ENCODE measurements at places on chromosomes 4 and X.

- DNase-seq: no peak
Observed at GRCh38 chr4:152901205-152901604, 34.9 kb upstream of the FHDC1 start.

GRCh38 chr4:148015058-148015457 is 283.2 kb downstream of the ARHGAP10 start:
- no peak for DNase-seq

DNA sequence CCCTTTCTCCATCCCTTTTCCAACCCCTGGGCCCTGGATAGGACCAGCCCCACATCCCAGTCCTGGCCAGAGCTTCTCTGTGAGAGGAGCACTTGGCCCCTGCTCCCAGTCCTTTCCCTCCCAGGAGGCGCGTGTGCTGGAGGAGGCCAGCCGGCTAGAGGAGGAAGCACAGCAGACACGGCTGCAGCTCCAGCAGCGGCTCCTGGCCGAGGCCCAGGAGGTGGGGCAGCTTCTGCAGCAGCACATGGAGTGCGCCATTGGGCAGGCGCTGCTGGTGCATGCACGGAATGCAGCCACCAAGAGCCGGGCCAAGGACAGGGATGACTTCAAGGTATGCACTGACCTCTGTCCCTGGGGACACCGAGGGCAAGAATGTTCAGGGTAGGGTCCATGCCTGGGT is 87.5 kb downstream of the EVC start:
- no peak for DNase-seq

DNA sequence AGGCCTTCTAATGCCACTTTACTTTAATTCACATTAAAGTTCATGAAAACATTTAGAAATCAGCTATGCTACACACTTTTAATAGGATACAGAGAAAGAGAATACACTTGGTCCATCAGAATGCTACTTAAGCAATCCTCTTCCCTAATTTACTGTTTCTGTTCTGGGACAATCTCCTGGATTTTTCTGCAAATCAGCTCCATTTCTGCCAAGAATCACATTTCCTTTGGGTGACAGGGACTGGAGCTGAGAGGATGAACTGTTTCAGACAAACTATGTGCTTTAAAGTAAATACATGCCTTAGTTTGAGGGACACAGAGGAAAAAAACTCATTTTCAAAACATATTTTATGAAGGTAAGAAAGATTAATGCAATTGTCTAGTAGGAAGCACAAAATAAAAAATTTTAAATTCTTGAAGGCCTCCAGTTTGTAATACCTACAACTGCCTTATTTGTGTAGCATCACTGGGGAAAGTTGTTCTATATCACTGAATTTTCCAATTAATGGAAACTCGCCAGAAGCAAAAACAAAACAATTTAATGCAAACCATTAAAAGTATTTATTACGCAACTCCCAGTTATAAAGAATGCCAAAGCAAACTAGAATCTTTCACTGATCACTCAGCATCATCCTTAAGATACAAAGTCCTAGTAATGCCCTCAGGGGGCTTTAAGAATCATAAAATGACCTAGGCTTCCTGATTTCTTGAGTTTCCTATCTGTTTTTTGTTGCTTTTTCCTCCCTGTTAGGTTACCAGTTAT is 36.3 kb downstream of the BCLAF3 start:
- DNase-seq: no peak

GRCh38 chrX:119942831-119943184 is 743 bp downstream of the NKAP start:
- DNase-seq: no peak

GRCh38 chr4:89308161-89308500 is 531 bp upstream of the GPRIN3 start:
- no peak for DNase-seq

DNA sequence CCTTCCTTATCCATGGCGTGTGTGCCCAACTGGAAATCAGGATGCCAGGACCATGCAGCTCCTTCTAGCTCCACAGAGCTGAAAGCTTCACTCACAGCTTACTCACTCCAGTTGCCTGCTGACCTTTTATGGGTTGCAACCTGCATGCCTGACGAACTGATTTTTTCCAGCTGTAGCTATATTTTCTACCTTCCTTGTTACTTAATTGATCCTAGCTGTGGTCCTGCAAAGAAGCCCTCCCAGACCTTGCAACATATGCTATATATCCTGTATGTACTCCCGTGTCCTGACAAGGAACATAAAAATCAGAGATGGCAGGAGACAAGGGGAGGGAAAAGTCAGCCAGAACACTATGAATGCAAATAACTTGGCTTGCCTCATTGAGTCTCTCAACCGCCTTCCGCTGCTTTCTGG is 135.3 kb upstream of the LDB2 start:
- no peak for DNase-seq

GRCh38 chr4:143382596-143382995 is 45.9 kb downstream of the GAB1 start:
- no peak for DNase-seq

DNA sequence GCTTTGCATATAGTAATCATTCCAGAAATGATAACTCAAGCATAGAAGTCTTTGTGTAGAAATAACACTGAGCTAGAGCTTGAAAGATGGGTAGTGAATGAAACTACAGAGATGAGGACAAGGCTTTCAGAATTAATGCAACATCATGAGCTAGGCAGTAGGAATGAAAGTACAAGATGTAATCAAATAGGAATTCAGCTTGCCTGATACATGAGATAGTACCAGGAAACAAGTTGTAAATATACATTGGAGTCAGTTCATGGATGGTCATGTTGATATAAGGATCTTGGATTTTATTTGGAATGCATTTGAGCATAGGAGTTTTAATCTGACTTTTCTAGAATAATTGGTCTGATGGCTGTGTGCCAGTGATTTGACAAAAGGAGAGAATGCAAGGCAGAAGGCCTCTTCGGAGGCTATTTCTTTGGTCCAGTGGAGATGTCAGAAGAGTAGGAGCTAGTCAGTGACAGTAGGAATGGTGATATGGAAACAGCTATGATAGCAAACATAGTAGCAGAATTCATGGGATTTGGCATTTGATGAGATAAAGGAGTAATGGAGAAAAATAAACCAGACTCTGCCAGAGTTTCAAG is 206.4 kb upstream of the PACRGL start:
- DNase-seq: no peak

DNA sequence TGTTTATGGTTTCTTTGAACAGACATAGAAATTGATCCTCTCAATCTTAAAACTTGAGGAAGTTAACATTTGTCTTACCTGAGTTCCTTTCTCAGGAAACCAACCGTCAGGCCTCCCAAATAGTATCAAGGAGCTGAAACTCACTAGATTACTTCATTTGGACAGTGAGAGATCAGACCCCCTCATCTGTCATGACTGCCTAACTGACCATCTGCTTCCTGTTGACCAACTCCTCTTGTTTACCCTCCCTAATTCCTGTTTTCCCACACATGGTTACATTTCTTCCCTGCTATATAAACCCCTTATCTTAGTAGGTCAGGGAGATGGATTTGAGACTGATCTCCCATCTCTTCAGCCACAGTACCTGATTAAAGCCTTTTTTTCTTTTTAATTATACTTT is 46.2 kb upstream of the NMU start:
- no peak for DNase-seq

DNA sequence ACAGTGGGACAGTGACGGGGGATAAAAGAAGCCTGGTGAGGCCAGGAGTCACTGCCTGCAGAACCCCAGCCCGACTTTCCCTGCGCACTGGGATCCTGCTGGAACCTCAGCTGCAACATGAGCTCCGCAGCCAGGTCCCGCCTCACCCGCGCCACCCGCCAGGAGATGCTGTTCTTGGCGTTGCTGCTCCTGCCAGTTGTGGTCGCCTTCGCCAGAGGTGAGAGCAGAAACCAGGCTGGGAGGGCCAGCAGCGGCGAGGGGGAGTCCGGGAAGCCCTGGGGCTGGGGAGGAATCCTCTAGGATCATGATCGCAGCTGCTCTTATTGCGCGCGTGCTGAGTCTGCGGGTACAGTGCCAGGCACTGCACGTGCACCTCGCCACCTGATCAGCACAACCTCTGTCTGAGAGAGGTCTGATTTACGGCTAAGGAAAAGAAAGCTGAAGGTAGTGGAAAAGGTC is at the start of gene PF4V1:
Gene PF4V1 (plus strand): TSS at position 51 of the 459 bp plus-strand sequence. CDS start 67 bp downstream, at position 118.
- no peak for DNase-seq

DNA sequence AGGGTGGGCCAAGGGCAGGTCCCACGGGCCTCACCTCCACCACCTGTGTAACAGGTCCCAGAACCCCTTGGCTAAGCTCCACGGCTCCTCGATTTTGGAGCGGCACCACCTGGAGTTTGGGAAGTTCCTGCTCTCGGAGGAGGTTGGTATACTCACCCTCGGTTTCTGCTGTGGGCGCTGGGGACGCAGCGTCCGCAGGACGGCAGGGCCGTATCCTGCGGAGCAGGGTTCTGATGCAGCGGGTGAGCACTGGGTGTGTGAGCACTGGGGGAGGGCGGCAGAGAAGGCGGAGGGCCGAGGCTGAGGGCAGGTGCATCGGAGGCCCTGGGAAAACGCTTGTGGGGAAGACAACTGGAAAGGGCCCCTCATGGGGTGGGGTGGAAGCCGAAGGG is 11.0 kb downstream of the ATP5ME start:
- no peak for DNase-seq

DNA sequence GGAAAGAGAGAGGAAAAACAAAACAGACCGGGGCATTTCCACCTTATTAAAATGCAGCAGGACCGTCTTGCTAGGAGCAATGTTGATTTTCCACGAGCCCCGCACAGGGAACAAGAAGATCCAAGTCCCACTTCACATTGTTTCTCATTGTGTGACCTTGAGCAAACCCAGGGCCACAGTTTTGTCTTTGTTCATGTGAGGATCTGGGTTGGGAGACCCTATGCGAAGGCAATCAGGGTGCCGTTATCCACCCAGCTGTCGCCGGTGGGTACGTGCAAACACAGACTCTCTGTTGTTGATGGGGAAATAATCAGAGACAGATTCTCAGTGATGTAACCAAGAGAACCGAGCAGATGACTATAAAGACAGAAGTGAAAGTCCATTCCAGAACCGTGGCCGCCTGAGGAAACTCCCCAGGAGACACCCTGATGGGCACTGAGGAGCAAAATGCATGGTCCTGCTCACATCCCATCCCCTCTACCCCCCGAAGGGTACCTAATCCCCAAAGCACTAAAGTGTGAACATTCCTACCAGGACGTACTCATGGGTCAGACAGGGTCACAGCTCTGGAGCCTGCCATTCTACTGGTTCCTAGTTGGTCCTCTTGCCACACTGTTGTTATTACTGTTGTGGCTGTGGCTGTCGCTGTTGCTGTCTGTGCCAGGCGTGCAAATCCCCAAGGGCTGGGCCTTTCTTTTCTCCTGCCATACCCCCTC is 102.7 kb upstream of the RBPJ start:
- DNase-seq: no peak

- no peak for DNase-seq
Observed at GRCh38 chr4:95087657-95088455, 330.1 kb downstream of the BMPR1B start.

DNA sequence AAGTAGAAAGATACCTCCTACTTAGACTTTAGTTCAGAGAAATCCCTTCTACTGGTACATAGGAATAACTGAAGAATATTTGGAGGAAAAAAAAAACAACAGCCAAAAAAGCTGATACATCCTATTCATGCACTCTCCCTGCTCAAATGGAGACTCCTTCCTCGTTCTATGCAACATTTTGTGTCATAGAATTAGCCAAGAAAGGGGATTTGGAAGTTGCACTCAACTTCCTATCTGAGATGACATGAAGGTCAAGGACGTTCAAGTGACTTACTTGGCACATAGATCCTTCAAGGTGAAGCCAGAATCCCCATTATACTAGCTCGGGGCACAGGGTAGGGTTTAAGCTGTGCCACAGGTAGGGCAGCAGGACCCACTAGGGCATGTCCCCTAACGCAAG is 56.2 kb upstream of the S100G start:
- DNase-seq: no peak

DNA sequence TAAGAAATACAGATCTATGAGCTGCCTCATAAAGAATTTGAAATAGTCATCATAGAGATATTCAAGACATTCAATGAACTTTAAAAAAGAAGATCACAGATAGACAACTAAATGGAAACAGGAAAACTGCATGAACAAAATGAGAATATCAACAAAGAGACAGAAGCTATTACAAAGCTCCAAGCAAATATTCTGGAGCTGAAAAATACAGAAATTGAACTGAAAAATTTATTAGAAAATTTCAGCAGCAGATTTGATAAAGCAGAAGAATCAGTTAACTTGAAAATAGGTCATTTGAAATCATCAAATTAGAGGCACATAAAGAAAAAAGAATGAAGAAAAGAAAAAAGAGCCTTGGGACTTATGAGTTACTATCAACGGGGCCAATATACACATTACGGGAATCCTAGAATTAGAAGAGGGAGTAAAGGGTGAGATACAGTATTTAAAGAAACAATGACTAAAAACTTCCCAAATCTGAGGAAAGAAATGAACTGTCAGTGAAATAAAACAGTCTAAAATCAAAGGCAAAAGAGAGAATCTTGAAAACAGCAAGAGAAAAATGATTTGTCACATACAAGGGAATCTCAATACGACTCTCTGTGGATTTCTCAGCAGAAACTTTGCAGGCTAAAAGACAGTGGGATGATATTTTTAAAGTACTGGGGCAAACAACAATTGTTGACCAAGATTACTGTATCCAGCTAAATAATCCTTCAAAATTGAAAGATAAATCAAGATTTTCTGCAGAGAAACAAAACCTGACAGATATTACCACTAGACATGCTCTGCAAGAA is 641.6 kb downstream of the ANKRD50 start:
- no peak for DNase-seq

GRCh38 chr4:87093443-87094123 is 126.8 kb downstream of the KLHL8 start:
- DNase-seq: no peak

Measured in activated CD8-positive, alpha-beta memory T cell treated with anti-CD3 and anti-CD28 coated beads, Interleukin-2, amount 50 U/mL, for 48 hours (primary cell).